ENCODE measurements at places on chromosomes 4 and X.
A peak's percentile ranks its signal among the peaks of the same experiment; 100 is the strongest.

DNA sequence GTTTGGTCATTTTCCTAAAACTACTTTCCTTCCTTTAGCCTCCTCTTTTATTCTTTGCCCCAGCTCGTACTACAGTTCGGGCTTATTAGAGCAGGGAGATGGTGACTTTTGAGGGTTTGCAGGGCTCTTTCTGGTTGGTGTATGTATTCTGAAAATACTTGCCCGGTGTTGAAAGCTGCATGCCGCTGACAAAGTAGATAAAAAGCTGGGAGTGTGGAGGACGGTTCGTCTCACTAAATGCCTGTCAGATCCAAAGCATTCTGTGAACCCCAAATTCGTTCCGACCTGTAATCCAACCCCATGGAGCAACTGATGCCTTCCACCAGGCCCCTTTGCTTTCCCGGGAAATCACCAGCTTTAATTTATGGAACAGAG is 19.2 kb downstream of the TRIM2 start:
- no peak for DNase-seq

- DNase-seq = no peak
Observed at GRCh38 chrX:125204681-125205132, 115.0 kb upstream of the TEX13C start.

GRCh38 chr4:147957446-147957845 is 225.6 kb downstream of the ARHGAP10 start:
- no peak for DNase-seq

- no peak for DNase-seq
Observed at GRCh38 chr4:143377611-143378099, 41.0 kb downstream of the GAB1 start.

GRCh38 chr4:118270492-118270891 is 82.3 kb downstream of the PRSS12 start:
- peak; percentile 13 for DNase-seq

DNA sequence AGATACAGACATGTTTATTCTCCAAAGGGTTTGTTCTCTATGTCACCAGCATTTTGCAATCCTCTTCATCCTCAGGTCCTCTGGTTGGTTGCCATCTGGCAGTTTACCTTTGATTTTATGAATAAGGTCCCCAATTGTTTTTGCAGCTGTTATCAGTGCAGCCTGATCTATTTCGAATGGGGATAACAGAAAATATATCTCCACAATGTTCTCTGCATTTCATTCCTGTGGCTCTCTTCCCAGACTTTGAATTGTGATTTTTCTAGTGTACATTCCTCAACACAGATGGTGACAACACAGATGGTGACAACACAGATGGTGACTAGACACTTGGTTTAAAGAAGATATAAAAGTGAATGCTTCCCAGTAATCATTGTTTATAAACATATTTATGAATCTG is 74.1 kb downstream of the FBXO8 start:
- no peak for DNase-seq

GRCh38 chr4:104693601-104694201 is 199.0 kb upstream of the CXXC4 start:
- no peak for DNase-seq

GRCh38 chr4:10983268-10983667 is 298.7 kb upstream of the CLNK start:
- no peak for DNase-seq

DNA sequence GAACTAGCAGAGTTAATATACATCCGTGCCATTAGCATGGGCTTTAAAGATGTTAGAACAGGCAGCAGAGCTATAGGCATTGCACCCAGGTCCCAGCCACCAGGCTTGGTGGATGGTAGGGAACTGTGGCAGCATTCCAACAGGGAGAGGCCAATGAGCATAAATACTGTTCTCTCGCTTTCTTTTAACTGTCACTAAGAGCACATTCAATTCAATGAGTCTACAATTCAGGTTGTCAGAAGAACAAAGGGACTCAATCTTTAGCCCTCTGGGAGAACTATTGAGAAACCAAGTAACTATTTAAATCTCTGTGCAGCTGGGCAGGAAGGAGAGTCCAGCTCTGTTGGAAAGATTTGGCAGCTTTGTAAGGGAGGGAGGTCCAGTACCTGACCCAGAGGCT is 165.6 kb downstream of the CHIC1 start:
- no peak for DNase-seq

DNA sequence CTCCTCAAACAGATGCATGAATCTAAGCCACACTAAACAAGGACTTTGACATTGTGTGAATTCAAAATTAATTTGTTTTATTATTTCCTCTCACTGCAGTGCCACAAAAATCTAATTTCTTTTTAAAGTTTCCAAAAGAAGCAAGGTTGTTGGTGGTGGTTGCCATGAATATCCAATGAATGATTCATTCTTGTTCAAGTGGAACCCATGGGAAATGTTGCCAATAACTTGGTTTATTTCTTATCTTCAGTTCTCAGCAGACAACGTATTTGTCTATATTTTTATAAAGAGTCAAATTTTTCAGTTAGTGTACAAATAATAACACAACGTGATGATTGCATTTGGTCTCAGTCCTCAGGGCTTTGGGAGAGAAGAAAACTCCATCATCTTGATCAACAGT is 309.4 kb upstream of the NOCT start:
- no peak for DNase-seq

Measured in RCC 7860 (cell line).